ENCODE measurements at places on chromosomes 7 and 10.

- H3K4me3 ChIP-seq = no peak overlapping the region
- no peak overlapping the region for H3K27ac ChIP-seq
- no peak for DNase-seq
- H3K36me3 ChIP-seq = no peaks in the 10 kb centered on the region
- no peaks in the 10 kb centered on the region for H3K27me3 ChIP-seq
Measured at GRCh38 chr10:132742167-132742836, 43.6 kb downstream of the NKX6-2 start.

GRCh38 chr10:132876131-132876860 is 66.1 kb downstream of the CFAP46 start:
- no peaks in the 10 kb centered on the region for H3K36me3 ChIP-seq
- no peak for DNase-seq
- peaks cover 46% of the 10 kb centered on the region for H3K27me3 ChIP-seq
- H3K4me1 ChIP-seq = peaks cover 7% of the 10 kb centered on the region

- peaks cover 32% of the 10 kb centered on the region for H3K36me3 ChIP-seq
- peak; percentile 60 for DNase-seq
- no peaks in the 10 kb centered on the region for H3K27me3 ChIP-seq
Measured at GRCh38 chr7:80918399-80918798, 452 bp downstream of the SEMA3C start.

DNA sequence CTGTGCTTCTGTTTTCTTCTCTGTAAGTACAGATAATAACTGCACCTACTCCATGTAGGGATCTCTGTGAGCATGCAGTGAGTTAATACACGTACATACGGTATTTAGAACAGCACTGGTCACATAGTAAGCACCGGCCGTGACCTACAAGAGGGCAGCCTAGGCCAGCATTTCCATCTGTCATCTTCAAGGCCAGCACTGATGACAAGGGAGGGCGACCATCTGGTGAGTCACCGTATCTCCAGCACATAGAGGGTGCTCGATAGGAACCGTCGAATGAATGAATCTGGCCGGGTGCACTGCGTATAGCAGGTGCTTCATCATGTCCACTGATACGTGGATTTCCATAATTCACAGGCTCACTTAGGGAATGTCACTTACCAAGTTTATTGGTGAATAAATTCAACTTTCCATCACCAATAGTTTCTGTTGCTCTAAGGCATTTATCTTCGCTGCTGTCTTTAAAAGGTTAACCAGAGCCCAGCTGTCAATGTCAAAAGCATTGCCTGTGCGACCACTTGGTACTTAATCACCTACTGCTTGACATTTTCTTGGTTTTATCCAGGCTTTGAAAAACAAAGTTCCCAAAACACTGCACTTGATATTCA is 8.3 kb downstream of the NOD1 start:
- peak overlapping the region; percentile 92 for H3K27ac ChIP-seq
- H3K4me1 ChIP-seq = peaks cover 81% of the 10 kb centered on the region
- DNase-seq = peak; percentile 72
- H3K4me3 ChIP-seq = peak overlapping the region; percentile 34
- no peaks in the 10 kb centered on the region for H3K36me3 ChIP-seq
